CD4-positive, alpha-beta T cell treated with Interleukin-15 for 1 hour (primary cell): ENCODE measurements at places on chromosomes 4 and X.
A peak's percentile ranks its signal among the peaks of the same experiment; 100 is the strongest.

DNA sequence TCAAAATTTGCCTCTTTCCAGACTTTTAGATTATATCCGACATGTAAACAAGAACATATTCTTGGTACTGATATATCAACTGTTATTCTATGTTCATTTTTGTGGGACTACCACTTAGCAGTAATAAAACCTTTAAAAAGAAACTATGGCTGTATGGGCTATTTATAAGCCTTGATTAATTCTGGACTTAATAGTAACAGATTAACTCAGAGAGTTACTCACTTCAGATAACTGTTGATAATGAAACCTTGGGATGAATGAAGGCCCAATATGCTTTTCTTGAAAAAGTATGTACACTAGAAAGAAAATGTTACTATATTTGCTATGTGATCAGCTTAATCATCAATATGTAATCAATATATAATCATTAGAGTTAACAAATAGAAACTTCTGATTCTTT, 595.9 kb upstream of the BOD1L1 start:
- no peak for DNase-seq

DNA sequence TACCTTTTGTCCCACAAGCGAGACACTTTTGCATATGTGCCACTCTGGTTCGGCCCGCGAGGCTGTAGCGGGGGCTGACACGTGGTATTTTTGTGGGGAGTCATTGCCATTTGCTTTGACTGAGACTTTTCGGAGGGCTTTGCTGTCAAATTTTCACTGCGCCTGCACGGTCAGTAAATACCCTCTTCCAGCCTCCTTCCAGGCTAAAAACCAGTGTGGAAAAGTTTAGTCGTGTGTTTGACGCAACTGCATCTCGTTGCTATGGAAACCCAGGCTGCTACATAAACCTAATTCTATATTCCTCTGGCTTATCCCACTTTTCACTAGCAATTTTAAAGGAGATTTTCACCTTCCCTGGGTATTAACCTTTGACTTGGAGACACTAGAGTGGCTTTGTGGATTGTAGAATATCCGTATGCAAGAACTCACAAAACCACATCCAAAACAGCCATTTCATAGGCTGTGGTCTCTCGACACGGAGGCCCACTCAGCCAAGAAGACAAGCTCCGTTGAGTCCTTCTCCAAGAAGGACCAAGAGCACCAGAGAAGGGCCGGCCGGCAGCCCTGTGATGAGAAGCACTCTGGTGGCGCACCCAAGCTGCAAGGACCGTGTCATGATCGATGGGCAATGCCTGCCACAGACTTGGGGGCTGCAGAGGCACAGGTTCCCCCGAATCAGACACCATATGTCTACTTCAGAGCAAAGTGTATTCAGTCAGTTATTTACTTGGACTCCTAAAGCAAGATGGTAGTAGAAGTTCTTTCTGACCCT, 38.4 kb upstream of the ENPP6 start:
- no peak for DNase-seq

- no peak for DNase-seq
Observed at GRCh38 chr4:128459547-128459946, 171.9 kb upstream of the PGRMC2 start.

- no peak for DNase-seq
Observed at GRCh38 chr4:845233-845835, 19.4 kb upstream of the CPLX1 start.

DNA sequence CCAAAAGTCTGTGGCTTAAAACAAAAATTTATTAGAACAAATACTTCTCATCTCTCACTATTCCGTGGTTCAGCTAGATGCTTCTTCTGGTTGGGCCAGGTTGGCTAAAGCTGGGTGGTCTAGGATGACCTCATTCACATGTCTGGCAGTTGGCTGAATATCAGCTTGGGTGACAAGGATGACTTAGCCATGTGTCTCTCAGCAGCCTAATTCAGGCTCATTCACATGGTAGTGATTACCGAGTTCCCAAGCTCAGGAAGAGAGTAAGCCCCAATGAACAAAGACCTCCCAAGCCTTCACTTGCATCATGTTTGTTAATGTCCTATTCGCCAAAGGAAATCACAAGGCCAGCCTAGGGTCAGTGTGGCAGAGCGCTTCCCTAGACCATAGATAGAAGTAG, 119.4 kb downstream of the FANCB start:
- no peak for DNase-seq

GRCh38 chr4:48526406-48526805, 36.4 kb downstream of the ZAR1 start:
- no peak for DNase-seq

- no peak for DNase-seq
Observed at GRCh38 chr4:17587094-17587822, 10.3 kb downstream of the LAP3 start.

DNA sequence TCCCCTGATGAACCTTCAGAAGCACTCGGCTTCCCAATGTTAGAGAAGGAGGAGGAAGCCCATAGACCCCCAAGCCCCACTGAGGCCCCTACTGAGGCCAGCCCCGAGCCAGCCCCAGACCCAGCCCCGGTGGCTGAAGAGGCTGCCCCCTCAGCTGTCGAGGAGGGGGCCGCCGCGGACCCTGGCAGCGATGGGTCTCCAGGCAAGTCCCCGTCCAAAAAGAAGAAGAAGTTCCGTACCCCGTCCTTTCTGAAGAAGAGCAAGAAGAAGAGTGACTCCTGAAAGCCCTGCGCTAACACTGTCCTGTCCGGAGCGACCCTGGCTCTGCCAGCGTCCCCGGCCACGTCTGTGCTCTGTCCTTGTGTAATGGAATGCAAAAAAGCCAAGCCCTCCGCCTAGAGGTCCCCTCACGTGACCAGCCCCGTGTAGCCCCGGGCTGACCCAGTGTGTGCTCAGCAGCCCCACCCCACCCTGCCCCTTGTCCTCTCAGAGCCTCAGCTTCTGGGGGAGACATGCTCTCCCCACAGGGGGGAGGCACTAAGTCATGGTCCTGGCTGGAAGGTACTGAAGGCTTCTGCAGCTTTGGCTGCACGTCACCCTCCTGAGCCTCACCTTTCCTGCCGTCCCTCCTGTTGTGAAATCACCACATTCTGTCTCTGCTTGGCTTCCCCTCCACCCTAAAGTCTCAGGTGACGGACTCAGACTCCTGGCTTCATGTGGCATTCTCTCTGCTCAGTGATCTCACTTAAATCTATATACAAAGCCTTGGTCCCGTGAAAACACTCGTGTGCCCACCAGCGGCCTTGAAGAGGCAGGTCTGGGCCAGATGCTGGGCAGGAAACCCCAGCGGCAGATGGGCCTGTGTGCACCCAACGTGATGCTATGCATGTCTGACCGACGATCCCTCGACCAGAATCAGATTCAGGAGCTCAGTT, 34.7 kb downstream of the NOP14 start:
- DNase-seq = peak; percentile 13

DNA sequence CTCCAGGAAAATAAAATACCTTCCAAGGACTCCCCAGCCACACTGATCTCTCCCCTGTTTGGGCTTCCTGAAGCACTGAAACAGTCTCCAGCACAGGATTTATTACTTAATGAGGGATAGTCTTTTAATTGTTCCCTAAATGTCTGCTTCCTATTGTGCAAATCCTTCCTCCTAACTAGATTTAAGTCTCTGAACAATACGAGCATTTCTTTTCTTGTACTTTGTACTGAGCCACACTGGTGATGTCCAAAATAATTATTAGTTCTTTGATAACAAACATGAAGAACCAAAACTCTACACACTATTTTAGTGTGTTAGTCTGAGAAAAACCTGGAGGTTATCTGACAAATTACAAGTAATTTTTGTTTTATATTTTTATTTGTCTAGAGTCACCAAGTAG, 5.1 kb downstream of the ADGRA3 start:
- no peak for DNase-seq

DNA sequence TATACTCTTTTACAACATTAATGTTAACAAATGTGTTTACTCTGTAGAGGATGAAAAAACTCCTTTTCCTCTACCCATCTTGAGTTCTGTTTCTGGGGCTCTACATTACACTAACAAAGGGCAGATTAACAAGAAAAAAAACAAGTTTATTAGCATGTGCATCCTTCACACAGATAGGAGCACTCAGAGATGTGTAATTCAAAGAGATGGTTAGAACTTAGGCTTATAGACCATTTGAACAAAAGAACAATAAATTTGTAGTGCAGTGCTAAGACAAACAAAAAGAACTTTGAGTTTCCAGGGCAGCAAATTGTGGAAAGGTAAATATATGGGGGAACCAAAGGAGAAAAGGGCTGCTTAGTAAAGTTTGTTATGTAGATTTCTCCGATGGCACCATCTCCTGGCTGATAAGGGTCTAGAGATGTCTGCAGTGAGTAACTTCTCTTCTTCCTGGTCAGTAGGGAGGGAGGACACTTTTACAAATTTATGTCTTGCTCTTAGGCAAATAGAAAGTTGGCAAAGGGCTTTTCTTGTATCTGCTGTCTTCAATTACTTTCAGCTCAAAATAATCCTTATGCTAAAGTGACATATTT, 1249.9 kb upstream of the TENM3 start:
- no peak for DNase-seq

- no peak for DNase-seq
Observed at GRCh38 chrX:69018416-69019072, 146.7 kb downstream of the PJA1 start.

- DNase-seq = no peak
Observed at GRCh38 chr4:142130666-142131065, 494.3 kb downstream of the IL15 start.

DNA sequence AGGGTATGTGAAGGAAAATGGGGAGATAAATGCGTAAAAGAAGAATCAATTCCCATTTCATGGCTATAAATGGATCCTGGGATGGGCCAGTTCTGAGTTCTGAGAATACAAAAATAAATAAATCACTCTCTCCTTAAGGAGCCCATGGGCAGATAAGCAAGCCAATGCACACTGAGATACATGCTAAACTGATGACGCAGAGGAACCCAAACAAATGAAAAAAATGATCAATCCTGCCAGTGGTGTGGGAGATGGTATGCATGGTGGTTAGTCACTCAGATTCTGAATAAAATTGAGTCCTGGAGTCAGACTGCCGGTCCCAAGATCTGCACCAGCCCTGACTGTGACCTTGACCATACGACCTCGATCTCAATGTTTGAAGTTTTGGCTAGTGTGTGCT, 59.7 kb downstream of the NEIL3 start:
- DNase-seq = no peak

GRCh38 chr4:116796022-116796421, 289.4 kb downstream of the TRAM1L1 start:
- no peak for DNase-seq

DNA sequence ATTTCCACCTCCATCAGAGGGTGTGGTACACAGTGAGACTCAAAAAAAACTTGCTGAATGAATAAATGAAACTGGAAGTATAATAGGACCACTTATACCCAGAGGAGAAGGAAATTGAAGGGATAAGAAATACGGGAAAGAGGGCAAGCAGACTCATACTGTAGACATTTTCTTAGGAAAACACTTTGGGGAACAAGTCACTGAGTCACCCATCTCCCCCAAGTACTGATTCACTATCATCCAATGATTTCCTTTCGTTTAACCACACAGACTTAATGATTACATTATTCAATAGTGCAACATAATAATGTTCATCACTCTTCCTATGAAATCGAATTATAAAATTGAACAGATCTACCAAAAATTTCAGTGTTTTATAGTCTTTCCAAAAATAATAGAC, 97.1 kb downstream of the LDB2 start:
- no peak for DNase-seq

DNA sequence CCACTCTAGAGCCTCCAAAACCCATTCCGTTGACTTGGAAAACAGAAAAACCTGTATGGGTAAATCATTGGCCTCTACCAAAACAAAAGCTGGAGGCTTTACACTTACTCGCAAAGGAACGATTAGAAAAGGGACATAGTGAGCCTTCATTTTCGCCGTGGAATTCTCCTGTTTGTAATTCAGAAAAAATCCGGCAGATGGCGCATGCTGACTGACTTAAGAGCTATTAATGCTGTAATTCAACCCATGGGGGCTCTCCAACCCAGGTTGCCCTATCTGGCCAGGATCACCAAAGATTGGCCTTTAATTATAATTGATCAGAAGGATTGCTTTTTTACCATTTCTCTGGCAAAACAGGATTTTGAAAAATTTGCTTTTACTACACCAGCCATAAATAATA, 60.8 kb downstream of the ZNF732 start:
- peak; percentile 42 for DNase-seq

GRCh38 chr4:114310296-114310925, 288.2 kb upstream of the UGT8 start:
- DNase-seq = no peak

GRCh38 chr4:127533028-127533700, 99.6 kb upstream of the INTU start:
- DNase-seq = no peak

- DNase-seq = no peak
Observed at GRCh38 chr4:177810220-177810619, 368.0 kb upstream of the AGA start.

DNA sequence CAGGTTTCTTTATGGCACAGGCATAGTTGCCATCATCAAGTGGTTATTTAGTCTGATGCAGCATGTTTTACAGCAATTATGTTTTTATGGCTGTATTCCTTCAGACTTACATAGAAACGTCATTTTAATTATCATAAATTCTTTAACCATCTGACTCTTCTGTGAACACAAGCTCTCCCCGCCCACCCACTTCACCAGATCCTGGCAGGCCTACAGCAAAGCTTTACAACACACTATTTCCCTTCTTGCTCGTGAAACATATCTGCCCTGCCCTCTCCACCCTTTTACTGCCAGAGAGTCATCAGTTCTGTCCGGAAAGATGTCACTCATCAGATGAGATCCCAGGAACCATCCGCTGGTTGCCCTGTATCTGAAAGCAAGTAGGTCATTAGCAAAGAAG, 120.5 kb downstream of the HS6ST2 start:
- no peak for DNase-seq

- DNase-seq = no peak
Observed at GRCh38 chrX:118961866-118962560, 12.4 kb upstream of the LONRF3 start.

GRCh38 chr4:40909363-40909876, 159.7 kb downstream of the NSUN7 start:
- no peak for DNase-seq

DNA sequence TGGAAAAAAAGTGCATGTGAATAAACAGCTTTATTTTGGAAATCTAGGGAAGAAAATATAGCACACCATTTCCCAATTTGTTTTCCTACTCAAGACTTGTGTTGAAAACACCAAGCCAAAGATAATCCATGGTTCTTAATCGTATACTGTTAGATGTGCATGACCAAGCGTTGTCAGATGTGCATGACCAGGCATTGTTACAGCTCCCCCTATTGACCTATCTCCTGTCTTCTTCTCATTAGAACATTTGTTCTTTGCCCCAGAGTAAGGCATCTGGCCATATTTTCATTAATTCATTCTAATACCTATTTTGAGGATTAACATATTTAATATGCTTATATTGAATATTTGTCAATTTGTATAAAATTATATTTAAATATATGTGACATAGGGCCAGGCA, 14.4 kb upstream of the VCX start:
- DNase-seq = no peak

- DNase-seq = no peak
Observed at GRCh38 chrX:71540801-71541200, 7.9 kb downstream of the OGT start.

- no peak for DNase-seq
Observed at GRCh38 chrX:13985697-13986435, 43.8 kb downstream of the GEMIN8 start.

- no peak for DNase-seq
Observed at GRCh38 chrX:15299941-15300851, 15.2 kb downstream of the ASB11 start.
